ENCODE measurements at places on chromosomes 2 and 18.

DNA sequence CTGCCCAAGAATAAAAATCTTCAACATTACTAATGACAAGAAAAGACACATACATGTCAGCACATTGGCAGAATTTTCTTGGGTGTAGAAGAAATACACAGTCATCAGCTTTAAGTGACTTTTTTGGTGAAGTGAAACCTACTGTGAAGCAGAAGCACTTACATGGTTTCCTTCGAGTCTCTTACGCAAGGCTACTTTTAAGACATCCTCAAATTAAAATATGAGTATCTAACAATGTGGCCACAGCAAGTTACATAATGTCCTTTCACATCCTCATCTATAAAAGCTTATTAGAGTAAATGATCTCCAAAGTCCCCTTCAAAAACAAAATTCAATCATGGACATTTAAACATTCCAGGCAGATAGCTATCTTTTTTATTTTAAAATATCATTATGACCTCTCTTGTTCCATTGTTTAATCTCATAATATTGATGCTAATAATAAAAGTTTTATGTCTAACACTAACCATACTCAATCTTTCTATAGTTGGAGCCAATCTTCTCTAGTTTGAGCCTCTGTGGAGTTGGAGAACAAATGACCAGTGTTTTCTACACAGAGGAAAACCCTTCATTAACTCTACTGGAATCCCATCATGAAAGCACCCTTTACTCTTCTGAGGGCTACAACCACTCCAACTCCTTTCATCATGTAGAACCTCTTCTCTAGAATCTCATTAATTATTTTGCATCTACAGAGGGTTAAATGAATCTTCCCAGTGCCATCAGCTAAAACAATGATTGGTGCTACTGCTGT, 182.2 kb upstream of the ZFP36L2 start:
- no peak for DNase-seq

GRCh38 chr2:237434866-237435311, 20.9 kb upstream of the COL6A3 start:
- peak; percentile 74 for DNase-seq

DNA sequence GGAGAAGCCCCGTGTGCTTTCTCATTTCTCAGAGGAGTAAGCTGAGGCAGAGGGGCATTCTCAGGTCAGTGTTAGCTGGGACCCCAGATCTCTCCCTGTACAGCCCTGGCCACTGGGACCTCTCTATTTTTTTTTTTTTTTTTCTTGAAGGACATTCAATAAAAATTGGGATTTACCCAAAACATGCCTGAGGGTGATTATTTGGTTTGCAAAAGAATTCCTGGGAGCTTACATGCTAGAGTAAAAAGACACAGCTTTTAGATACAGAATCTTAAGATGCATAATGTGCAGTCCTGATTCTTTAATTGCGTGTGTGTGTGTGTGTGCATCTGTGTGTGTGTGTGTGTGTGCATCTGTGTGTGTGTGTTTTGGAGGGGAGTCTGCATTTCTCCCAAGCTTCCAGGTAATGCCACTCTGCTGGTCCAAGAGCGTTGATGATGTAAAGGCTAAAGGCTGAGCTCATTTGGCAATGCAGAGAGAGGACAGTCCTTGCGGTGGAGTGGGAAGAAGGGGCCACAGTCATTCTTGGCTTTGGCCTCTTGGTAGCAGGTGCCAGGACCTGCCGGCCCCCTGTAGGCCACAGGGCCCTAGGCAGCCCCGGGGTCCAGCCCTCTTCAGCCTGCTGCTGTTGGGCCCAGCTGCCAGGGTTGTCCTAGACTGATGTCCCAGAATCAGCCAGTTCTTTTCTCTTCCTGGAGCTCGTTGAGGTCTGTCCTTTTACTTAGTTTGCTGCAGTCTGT, 74.1 kb upstream of the MCFD2 start:
- no peak for DNase-seq

DNA sequence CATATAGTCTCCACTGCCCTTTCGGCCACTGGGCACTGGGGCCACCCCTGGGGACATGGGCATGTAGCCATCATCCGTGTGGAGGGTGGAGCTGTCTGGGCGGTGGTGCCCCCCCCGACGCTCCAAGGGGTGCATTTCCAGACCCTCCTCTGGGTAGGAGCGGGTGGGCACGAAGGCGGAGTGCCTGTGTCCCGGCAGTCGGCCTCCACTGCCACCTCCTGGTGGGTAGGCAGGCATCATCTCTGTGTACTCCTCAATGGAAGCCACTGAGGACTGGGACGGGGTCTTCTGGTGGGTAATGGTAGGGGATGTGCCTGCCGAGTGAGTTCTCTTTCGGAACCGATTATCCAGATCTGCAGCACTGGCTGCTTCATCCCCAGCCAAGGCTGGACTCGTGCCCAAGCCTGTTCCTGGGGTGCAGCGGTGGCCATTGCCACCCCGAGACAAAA, 2.8 kb downstream of the IRS1 start:
- DNase-seq, result peak; percentile 75

GRCh38 chr2:147110317-147110716, 734.5 kb upstream of the ACVR2A start:
- no peak for DNase-seq

GRCh38 chr2:44620189-44620990, 258.6 kb downstream of the CAMKMT start:
- DNase-seq, result no peak

DNA sequence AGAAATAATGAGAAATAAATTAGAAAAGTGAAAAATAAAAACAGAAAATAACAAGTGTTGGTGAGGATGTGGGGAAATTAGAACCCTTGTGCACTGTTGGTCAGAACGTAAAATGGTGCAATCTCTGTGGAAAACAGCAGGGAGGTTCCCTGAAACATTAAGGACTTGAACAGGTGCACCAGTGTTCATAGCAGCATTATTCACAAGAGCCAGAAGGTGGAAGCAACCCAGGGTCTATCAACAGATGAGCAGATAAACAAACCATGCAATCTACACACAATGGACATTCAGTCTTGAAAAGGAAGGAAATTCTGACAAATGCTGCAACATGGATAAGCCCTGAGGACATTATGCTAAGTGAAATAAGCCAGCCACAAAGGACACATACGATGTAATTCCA, 58.2 kb upstream of the TFCP2L1 start:
- no peak for DNase-seq

GRCh38 chr2:208358758-208359631, 47.6 kb upstream of the PTH2R start:
- no peak for DNase-seq

All from uterus (tissue), 4 donors.